Large intestine (tissue), 12 donors: ENCODE measurements at places on chromosomes 5 and 9. TPM values are rescaled to one million over a fixed set of nuclear protein-coding genes. Genes with fewer than 3 reads are reported as not detected.

The SPINK4 gene
- 82.4 TPM for polyA plus RNA-seq

The SLC34A3 gene
- polyA plus RNA-seq: 36.9 TPM

The SOX30 gene
- polyA plus RNA-seq: 1.0 TPM

DNA sequence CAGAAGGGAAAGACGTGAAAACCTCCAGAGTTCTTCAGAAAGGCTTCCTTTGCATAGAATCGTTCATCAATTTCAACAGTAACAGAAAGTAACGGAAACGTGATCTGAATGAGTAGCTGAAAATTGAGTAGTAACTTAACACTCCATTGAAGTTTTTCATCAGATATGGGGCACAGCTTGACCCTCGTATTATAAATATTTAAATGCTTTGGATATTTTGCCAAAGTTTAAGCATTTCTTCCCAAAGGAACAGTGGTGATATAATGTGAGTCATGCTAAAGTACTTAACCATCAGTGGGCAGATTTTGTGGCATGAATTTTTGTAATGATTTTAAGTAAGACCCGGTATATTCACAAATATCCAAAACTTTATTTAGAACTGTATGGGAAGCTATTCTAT lies 67.4 kb upstream of the ADAMTS19 start:
- no peak for DNase-seq

DNA sequence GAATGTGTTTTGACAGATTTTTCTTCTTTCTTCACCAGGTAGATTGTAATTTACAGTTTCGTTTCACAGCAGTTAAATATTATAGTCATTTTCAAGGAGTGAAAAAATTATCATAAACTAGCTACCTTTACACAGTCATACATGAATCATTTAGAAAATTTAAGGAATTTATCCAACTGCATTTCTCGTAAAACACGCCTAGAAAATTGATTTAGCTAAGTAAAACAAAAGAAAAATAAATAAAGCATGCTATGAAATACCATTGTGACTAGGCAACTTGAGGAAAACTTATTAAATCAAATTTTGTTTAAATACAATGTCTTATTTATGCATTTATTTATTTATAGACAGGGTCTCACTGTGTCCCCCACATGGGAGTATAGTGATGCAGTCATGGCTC lies 109.9 kb upstream of the EMB start:
- DNase-seq: no peak

DNA sequence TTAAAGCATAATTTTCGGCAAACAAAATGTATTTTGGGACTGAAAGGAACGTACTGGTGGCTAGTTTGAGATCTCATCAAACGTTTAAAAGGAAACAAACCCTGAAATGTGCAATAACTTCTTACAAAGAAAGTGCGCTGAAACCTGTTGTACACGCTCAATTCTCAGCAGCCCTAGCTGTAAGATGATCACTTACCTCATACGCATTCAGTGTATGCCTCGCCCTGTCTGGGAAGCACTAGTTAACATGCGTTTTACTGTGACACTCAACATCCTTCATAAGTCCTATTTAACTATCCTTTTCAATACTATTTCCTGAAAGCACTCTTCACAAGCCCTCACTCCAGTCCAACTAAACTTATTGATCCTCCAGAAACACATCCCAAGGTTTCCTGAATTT lies 485.0 kb upstream of the EDIL3 start:
- DNase-seq: no peak
